Progenitor cell of endocrine pancreas (in vitro differentiated cells): ENCODE measurements at places on chromosomes 4 and X. TPM values are rescaled to one million over a fixed set of nuclear protein-coding genes. Genes with fewer than 3 reads are reported as not detected.

Gene SNCA
- 13.4 and 16.2 TPM in 2 replicates for total RNA-seq

Gene HPSE
- 2.8 and 3.6 TPM in 2 replicates for total RNA-seq

Gene SSX3
- not detected in 2 replicates for total RNA-seq

Gene PABPC1L2A
- not detected in 2 replicates for total RNA-seq

Gene GRIA2
- 2.3 and 2.5 TPM in 2 replicates for total RNA-seq

Gene PABPC4L
- total RNA-seq = 4.3 and 4.5 TPM in 2 replicates

- no peak for DNase-seq
Measured at GRCh38 chr4:169338241-169338640, 67.5 kb upstream of the SH3RF1 start.

DNA sequence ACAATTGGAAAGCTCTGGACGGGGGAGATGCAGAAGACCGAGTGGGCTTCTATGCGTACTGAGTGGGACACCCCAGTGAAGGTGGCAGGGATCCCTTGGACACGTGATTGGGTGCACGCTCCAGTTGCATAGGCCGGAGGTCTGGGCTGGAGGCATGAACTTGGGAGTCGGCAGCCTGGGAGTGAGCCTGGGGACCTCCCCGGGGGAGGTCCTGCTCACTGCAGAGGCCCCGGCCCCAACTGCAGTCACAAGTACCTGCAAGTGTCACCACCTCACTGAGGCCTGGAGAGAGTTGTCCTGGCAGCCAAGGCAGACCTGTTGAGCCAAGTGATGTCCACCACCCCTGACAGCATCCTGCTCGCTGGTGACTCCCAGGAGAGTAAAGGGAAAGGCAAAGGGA lies 49.3 kb upstream of the HMX1 start:
- DNase-seq = peak; percentile 6

DNA sequence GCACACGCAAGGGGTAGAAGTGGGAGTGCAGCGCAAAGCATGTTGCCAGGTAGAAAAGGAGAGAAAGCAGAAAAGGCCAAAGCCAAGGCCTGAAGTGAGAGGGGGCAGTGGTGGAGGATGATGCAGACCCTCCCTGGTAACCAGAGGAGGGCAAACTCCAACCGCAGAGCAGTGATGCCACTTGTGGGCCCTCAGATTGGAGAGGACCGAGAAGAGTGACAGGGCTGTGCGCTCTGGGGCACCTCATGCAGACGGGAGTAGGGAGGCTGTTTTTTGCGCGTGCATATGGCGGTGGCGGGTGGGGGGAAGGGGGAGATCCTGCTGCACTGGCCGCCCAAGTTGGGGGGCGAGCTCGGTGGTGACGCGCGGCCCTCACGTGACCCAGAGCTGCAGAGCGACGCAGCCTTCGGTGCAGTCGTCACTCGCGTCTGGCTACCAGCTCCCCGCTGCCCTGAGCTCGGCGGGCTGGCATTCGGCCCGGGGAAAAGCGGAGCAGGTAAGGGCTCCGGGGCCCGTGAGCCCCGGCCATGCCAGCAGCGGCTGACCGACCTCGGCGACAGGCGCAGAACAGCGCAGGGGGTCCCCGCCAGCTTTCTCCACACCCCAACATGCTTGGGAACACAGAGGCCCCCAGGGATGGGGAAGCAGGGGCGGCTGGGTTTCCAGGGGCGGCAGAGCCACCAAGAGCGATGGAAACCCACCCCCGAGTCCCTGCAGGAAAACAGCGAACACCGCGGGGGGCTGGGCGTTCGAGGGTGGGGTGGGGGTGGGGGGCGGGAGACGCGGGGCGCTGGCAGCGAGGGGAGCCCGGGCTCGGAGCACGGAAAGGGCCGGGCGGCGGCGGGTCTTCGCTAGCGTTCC lies at the start of gene BEX3:
BEX3 (plus strand) TSS at position 421 of the 861 bp plus-strand sequence. CDS start 984 bp downstream, outside the sequence.
- peak; percentile 59 for DNase-seq

GRCh38 chr4:138870737-138871554 lies 144.6 kb upstream of the NOCT start:
- DNase-seq = peak; percentile 56
